ENCODE measurements at places on chromosomes 5 and 9.

- no peak for DNase-seq
These were observed 110.7 kb downstream of the RPS23 start for GRCh38 chr5:82167372-82167935.

DNA sequence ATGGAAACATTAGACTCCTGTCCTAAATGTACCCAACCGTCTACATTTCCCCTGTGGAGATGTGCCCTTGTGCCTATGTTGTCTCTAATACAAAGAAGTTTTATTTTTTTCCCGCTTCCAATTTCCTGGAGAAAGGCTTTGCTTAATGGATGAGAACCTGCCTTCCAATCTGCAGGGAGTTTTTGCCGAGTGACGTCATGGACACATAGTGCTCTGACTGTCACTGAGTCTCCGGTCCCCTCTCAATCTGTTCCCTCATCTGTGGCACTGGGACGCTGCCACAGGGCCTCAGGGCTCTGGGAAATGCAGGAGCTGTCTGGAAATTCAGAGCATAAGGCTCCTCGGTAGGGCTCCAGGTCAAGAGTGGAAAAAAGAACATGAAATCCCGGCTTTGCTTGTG, 144.8 kb downstream of the PDZD2 start:
- DNase-seq: no peak

DNA sequence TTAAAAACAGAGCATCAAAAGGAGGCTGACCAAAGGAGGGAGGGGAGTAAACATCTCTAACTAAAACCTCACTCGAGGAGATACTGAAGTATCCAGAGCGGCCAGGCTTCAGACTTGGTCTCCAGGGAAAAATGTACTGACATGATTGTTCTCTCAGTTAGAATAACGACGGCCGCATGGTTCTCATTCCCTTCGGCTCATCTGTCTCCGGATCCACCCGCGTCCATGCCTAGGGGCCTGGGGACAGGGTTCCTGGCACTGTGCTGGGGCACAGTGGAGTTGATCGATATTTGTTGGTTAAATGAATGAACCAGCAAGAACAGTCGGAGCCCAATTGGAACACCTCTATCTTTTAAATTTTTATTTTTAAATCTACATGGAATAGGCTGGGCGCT, 167.1 kb upstream of the PHYKPL start:
- no peak for DNase-seq

DNA sequence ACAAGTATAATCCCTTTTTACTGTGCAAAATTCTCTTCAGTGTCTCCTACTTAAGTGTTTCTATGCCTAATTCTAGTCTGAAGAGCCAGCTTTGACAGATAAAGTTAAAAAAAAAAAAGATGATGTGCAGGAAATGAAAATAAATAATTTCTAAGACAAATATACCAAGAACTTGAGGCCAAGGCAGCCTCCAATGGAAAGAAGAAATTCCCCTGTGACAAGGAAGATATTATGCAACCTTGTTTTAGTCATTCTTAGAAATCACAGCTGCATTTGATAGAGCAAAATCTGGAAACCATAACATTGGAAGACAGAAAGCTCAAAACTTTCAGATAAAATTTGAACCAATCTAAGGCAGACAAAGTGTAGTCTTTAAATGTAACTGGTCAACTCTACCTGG, 375.9 kb upstream of the TLE4 start:
- no peak for DNase-seq

- DNase-seq: peak; percentile 56
These were observed 6.3 kb upstream of the GARIN3 start for GRCh38 chr5:157172403-157172802.

DNA sequence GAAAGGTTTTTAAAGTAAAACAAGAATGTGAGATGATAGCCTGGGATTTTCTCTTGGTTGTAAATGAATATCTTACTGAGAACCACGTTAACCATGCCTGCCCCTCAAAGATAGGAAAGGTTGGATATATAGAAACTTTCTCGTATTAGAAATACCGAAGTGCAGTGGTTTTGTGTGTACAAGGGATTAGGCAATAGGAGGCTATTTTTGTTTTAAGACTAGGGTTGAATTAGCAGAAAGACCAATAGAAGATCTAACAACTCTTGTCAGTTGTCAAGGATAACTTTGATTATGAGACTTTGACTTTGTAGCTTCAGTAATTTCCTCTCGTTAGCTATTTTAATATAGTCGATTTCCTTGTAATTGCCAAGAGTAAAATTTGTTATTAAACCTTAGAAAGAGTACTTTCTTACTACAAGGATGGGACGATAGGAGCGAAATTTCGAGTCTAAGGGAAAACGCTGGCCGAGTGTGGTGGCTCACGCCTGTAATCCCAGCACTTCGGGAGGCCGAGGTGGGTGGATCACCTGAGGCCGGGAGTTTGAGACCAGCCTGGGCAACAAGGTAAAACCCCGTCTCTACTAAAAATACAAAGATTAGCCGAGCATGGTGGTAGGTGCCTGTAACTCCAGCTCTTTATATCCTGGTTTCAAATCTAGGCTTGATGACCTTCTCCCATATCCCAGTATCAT, 838 bp downstream of the POLK start:
- DNase-seq: no peak

DNA sequence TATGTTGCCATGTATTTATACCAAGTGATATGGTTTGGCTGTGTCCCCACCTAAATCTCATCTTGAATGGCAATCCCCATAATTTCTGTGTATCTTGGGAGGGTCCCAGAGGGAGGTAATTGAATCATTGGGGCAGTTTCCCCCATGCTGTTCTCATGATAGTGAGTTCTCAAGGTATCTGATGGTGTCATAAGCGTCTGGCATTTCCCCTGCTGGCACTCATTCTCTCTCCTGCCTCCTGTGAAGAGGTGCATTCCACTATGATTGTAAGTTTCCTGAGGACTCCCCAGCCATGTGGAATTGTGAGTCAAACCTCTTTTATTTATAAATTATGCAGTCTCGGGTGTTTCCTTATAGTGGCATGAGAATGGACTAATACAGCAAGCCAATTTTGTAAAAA, 140.8 kb upstream of the ADAMTSL1 start:
- no peak for DNase-seq

GRCh38 chr9:129665389-129665775, at the start of gene PRRX2:
TSS of gene PRRX2 (plus strand) at chr9:129665647. CDS start at chr9:129665868, 221 bp downstream.
- DNase-seq: peak; percentile 11

DNA sequence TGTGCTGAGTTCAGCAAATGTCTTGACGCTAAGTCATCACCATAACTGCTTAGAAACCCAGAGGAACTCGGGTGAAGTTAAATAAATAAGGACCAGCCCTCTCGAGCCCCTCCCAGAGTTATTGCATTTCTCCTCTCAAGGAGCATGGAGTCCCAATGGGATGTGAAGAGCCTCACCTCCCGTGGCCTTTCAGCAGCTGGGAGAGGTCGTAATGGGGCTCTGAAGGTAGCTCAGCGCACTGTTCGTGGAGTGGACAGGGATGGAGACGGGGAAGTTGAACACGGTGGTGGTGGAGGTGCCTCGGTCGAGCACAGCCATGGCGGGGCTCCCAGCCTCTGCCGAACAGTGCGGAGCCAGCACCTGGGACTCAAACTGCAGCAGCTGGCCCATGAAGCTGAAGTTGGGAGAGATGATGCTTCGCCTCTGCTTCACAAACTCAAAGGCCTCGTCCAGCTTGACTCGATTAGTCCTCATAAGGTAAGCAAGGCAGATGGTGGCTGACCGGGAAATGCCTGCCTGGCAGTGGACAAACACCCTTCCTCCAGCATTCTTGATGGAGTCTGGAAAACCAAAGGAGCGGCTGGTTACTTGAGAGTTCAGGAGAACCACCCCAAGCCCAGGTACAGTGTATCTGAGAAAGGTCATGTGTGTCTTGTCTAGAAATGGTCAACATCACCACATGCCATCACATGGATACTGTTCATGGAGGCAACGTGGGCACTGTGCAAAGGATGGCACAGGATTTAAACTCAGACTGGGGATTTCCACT, 2.2 kb downstream of the DUSP1 start:
- DNase-seq: peak; percentile 51

- no peak for DNase-seq
These were observed 79.3 kb downstream of the TMC1 start for GRCh38 chr9:72600671-72601070.

DNA sequence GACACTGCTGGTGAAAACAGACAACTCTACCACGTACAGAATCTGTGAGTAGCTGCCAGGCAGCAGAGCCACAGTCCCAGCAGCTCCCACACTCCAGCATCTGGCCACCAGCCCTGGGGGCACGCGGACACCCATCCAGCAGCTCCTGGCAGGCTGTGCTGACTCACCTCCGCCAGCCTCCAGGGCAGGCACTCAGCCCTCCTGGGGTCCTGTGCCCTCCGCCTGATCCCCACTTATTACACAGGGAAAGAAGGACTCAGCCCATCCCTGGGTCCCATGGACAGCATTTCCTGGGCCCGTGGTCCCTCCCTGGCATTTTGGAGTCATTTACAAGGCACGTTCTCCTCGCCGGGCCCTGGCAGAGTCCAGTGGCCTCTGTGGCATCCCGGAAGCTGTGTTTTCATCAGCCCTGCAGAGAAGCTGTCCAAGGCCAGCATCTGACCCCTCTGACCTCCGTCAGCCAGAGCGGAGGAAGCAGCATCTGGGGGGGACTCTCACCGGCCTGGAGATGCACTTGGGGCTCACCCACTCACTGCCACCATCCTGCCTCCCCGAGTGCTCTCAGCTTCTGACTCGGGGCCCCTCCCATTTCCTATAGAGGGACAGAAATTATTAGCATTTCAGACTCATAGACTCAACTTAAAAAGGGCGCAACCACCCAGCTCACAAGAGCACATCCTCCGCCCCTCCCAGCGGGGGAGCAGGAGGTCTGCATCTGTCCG, 21.6 kb downstream of the PAEP start:
- no peak for DNase-seq

DNA sequence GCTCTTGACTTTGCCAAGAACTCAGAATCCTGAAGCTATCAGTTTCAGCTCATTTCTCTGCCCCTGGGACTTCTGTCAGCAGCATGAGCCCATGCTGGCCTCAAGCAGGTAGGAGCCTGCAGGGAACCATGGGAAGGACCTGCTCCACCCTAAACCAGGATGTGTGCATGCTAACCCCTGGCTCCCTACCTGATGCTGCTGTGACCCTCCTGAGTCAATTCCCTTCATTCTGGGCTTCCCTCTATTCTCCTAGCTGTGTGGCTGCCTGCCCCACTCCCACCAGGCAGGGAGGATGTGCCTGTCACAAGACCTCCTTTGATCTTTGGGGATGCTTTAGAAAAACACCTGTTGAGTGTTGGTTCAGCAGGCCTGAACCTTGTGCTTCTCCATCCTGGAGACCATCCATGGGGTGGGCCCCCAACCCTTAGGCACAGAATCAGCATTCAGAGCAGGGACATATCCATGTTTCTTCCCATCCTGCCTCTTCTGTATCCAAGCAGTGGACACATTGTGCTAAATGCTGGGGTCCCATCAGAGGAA, 117.1 kb upstream of the CCL21 start:
- no peak for DNase-seq

GRCh38 chr5:68432682-68433081, 217.1 kb downstream of the PIK3R1 start:
- no peak for DNase-seq

DNA sequence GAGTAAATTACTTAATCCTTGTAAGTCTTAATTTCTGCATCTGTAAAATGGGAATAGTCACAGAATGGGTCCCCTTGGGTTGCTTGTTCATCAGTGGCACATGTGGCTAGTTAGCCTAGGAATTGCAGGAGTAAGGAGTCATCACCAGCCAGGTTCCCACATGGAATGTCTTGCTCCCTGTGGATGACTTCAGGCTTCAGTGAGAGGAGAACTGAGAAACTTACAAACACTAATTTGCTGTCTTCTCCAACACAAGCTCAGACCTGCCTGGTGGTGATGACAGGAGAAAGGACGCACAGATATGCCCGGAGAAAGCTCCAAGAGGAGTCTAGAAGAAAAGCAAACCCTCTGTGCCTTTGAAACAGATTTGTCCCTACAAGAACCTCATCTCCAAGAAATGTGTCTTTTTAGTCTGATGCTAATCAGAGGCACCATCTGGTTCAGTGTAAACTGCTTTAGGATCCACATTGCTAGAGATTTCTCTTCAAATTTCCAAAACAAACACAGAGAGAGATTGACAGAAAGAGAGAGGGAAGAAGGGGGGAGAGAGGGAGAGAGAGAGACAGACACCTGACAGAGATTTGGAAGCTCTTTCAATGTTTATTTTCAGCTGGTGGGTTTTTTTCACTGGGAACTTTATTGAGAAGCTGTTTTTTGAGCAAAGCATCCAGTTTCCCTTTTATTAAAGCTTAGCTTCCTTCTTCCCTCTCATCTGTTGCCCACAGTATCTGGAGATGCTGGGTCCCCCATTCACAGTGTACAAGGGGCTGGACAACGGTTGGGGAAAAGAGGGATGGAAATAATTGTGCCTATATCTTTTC, 128.3 kb downstream of the DOCK2 start:
- no peak for DNase-seq

DNA sequence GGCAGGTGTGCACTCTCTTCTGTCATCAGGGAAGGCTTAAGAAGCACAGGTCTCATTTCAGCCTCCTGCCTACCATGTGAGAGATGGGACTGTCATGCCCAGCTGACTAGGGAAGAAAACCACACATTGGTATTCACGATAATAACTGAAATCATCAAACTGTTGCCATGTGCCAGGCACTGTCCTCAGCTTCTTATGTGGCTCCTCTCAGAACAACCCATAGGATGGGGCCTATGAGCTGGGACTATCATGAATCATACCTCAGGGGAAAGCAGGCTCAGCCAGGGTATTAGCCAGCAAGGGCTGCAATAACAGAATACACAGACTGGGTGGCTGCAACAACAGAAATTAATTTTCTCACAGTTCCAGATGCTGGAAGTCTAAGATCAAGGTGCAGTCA, 3.3 kb downstream of the AFAP1L1 start:
- DNase-seq: no peak

GRCh38 chr5:179278119-179278518, 67.1 kb downstream of the ADAMTS2 start:
- DNase-seq: no peak

DNA sequence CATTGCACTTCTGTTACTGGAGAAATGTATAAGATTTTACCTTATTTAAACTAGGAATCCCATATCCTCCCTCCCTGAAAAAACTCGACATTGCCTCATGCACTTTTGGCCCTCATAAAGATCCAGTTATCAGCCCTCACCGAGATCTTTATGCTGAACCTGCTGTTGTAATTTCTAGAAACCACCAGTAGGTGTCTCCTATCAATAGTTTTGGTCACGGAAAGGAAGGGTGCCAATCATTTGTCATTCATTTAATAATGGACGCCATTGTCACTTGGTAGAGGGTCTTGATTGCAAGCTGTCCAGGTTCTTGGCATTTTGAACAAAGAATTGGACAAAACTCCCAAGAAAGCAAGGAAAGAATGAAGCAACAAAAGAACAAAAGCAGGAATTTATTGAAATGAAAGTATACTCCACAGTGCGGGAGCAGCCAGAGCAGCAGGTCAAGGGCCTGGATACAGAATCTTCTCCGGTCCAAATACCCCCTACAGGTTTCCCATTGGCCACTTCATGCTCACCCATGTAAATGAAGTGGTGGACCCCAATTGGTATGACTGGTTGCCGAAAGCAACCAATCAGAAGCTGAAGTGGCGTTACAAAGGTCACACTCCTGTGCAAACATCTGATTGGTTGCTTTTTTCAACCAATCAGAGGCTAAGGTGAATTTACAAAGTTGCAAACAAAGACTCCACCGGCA, 524.3 kb downstream of the PSAT1 start:
- peak; percentile 7 for DNase-seq

- no peak for DNase-seq
These were observed 29.7 kb downstream of the ACTBL2 start for GRCh38 chr5:57452885-57453284.

GRCh38 chr9:88968799-88969198, 22.5 kb upstream of the S1PR3 start:
- DNase-seq: no peak

GRCh38 chr5:78926252-78926651, 58.9 kb downstream of the ARSB start:
- DNase-seq: no peak

Measured in naive B cell (primary cell).